ENCODE measurements at places on chromosomes 13 and 19.

- no peak for DNase-seq
Observed at GRCh38 chr13:104750377-104750776, 1684.2 kb upstream of the SLC10A2 start.

DNA sequence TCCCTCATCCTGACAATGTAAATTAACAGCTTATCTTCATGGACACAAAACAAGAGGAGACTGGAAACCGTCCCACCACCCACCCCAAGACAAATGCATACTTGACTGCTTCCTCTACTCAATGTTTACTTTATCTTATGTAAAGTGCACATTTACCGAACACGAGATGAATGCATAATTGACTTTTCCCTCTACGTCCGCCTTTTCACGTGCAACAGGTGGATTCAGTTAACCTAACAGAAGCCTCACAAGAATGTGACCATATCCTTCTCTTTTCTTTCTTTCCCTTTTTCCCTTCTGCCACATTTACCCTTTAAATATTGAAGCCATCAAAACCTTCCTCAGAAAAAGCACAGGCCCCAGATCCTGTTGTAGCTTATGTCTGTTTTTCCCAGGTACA lies 468.0 kb downstream of the UQCRFS1 start:
- no peak for DNase-seq

DNA sequence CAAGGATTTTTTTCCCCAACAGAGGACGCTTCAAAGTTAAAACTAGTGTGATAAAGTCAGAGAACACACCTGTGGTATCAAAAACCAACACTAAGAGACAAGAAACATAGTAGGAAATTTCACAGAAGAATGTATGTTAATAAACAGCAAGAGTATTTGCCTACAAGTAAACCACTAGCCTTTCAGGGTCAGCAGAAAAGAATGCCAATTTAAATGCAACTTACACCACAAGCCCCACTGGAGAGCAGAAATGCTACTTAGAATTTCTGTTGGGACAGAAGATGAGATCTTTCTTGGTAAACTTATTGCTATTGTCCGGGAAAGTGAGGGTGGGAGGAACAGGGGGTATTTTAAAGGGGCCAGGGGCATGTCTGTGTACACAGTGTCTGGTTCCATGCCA lies 68.6 kb downstream of the STK24 start:
- no peak for DNase-seq

GRCh38 chr13:44035400-44035799 lies 155.7 kb downstream of the LACC1 start:
- DNase-seq: no peak

DNA sequence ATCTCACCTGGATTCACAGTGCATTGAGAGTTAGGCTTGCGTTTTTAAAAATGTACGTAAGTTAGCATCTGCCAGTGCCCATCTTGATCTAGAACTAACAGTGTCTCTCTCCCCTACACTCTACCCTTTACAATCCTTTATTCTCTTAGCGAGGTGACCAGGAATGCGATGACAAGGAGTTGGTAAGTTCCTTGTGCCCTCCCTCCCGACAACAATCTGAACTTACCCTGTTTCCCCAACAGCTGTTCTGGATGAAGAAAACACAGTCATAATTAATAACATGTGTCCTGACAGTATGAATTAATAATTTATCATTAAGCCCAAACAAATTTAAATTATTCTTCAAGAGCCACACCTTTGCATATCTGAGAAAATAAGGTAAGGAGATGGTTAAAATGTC lies 6.3 kb downstream of the TSHZ3 start:
- DNase-seq: no peak

DNA sequence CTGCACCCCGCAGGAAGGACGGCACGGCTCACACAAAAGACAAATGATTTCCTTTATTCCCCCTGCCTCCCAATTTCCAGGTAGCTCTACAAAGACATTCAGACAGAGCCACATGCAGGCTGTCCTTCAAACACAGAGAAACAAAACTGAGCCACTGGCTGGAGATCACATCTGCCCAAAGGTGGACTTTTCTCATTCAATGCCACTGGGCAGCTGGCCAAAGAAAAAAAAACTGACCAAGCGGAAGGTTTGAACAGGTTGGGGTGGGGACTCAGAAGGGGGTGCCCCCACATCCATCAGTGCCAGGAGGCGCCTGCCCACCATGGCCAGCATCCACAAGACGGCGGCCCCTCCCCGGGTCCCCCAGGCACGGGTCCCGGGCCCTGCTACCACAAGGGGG lies 17.8 kb upstream of the MATK start:
- no peak for DNase-seq

DNA sequence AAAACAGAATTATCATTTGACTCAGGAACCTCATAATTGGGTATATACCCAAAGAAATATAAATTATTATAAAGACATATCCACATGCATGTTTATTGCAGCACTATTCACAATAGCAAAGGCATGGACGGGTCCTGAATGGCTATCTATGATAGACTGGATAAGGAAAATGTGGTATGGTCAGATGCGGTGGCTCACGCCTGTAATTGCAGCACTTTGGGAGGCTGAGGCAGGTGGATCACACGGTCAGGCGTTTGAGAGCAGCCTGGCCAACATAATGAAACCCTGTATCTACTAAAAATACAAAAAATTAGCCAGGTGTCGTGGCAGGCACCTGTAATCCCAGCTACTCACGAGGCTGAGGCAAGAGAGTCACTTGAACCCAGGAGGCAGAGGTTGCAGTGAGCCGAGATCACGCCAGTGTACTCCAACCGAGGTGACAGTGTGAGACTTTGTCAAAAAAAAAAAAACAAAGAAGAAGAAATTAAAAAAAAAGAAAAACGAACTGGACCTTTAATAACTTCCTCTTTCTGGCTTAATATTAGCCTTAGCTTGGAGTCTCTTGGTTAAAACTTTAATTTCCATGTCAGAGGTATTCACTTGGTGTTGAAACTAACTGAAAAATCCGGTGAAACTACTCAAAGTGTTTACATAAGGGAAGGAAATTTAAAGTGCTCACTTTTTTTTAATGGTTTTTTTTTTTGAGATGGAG lies 104.4 kb downstream of the ZNF486 start:
- DNase-seq: no peak

DNA sequence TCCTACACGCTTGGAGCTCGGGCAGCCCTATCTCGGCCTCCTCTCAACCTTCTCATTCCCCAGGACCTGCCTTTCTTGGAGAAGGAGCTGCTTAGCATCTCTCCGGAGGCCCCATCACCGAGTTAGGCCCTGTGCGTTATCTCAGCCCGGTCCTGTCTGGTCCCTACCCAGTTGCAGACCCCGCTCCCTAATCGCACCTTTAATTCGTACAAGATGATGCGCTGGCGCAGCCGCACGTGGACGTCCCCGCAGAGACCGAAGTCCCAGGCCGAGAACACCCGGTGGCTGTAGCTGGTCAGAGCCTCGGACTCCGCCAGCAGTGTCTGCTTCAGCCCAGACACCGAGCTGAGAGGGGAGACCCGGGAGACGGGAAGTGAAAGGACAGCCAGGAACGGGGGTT lies 5.7 kb upstream of the LENG1 start:
- DNase-seq: no peak
